Activated CD8-positive, alpha-beta T cell treated with anti-CD3 and anti-CD28 coated beads, Interleukin-2, amount 10 ng/mL, durations not matched to agents 7 days and 5 days (primary cell): ENCODE measurements at places on chromosomes 6 and 20. TPM values are rescaled to one million over a fixed set of nuclear protein-coding genes. Genes with fewer than 3 reads are reported as not detected.

DNA sequence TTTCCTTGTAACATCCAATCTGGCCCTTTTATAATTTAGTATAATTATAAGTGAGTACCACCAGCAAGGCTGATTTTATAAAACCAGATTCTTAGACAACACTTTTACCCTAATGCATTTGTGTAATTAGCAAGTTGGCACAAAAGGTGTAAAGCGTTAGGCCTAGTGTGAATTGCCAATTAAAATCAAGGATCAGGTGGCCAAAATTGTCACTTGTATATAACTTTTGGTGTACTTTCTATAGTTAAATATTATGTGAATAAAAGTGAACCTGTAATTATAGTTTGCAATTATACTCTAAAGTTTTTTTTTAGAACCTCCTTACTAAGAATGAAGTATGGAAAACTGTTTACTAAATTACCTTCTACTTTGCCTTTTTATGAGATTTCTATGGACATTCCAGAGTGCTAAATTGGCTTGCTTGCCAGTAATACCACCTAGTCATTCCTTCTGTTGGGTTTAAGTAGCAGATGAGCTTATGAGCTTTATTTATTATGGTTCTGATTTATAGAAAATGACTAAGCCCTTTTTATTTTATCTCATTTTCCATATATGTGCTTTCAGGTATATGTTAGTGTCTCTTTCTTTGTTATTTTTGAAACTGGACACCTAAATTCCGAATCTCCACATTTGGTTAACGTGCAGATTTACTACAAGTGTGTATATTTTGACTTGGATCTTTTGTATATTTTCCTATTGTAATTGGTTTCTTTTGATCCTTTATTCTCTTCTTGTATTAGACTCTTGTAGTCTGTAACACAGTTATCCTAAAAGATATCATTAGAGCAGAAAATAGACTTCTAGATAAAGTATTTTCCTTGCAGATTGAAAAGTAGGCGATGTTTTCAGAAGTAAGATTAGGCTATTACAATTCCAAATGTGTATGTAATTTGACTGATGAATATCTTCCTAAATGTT, 3.9 kb downstream of the STXBP5 start:
- DNase-seq: no peak

GRCh38 chr6:122289762-122290539, 109.5 kb upstream of the HSF2 start:
- no peak for DNase-seq

- DNase-seq: no peak
Measured at GRCh38 chr20:56506103-56506502, 18.4 kb upstream of the FAM209A start.

NFS1 gene
- total RNA-seq: 32.7 TPM
